ENCODE measurements at places on chromosomes 5 and 9.
A peak's percentile ranks its signal among the peaks of the same experiment; 100 is the strongest.

GRCh38 chr5:151063142-151063989 lies 17.5 kb downstream of the TNIP1 start:
- DNase-seq: no peak

GRCh38 chr9:110050925-110051355 lies 157.0 kb downstream of the C9orf152 start:
- no peak for DNase-seq

DNA sequence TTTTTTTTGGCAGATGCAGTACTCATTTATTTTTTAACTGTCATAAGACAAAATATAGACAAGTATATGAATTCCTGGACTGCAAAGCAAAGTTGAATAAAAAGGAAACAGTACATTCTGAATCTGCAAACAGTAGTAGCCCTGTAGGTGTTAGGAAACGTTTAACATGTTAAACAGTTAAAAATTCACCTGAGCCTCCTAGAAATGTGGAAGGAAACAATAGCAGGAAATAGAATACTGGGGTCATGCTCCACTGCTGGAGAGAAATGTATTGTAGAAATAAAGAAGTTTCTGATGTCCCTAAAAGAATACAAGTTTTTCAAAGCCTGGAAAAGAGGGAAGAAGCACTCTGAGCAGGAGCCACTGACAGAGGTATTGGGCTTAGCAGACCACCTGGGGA lies 866.0 kb downstream of the PTPRD start:
- DNase-seq: no peak

- DNase-seq: no peak
Measured at GRCh38 chr5:175524211-175524610, 45.9 kb downstream of the SFXN1 start.

DNA sequence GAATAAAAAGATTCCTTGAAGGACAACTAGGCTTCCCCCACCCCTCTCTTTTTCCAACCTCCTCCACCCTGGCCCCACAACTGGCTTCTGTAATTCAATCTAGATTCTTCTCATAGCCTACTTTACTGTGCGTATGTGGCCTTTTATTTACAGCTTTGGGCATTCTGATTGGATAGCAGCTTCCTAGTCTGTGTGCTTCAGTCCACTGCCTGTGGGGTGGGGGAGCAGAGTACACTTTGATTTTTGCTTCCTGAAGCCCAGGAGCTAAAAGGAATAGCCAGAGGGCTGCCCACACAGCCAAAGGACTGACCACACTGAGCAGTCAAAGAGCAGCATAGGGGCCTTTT lies 30.4 kb downstream of the RUSC2 start:
- DNase-seq: no peak

- DNase-seq: peak; percentile 42
Measured at GRCh38 chr5:32559411-32559810, 25.9 kb upstream of the SUB1 start.

- DNase-seq: no peak
Measured at GRCh38 chr9:137582286-137582860, 3.6 kb upstream of the DPH7 start.

GRCh38 chr5:128579639-128580038 lies 41.6 kb upstream of the FBN2 start:
- no peak for DNase-seq
